ENCODE measurements at places on chromosomes 12 and 14.
A peak's percentile ranks its signal among the peaks of the same experiment; 100 is the strongest.

DNA sequence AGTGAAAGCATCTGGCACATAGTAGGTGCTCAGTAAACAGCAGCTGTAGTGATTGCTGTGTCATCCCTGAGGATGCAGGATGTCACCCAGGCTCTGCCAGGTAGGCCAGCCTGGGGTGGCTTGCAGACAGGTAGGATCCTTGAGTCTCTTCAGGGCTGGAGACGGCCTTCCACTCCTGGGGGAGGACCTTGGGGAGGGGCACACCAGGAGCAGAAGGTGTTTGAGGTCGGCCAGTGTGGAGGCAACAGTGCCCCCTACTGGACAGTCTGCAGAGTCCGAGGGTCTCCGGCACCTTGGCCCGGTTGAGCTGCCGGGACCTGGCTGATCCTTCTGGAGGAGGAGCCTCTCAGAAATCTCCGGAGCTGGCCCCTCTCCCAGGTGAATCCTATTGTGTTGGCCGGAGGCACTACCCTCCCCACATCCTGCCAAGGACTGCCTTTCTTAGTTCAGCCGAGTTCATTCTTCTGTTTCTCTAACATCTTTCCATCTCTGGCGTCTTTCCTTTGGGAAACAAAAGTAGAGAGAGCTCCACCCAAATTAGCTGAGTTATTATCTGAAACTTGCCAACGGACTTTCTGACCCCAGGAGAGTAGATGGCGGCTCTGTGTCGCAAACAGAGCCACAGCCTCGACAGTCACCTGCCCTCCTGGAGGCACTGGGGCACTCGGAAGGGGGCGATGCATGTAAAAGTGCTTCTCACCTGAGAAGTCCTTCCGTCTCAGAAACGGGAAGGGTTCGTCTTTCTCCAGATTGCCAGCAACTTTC, 41.8 kb upstream of the CLMN start:
- DNase-seq, result peak; percentile 32

GRCh38 chr12:46787496-46788055, 38.2 kb downstream of the SLC38A4 start:
- no peak for DNase-seq

GRCh38 chr12:105212438-105212837, 23.5 kb downstream of the APPL2 start:
- no peak for DNase-seq

DNA sequence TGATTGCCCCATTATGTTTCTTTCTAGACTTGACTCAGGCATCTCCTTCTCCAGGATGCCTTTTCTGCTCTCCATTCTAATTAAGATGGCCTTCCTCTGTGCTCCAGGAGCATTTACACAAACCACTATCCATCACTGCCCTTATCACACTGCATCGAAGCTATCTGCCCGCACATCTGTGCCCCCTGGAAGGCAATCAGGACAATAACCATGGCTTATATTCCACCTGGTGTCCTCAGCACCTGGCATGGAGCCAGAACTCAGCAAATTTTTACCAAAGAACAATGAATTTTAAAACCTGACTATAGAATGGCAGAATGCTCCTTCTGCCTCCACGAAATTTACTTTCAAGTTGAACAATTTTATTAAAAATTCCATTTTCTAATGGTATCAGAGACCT, 465.8 kb downstream of the APAF1 start:
- no peak for DNase-seq

- no peak for DNase-seq
Observed at GRCh38 chr12:4934407-4935035, 24.8 kb downstream of the KCNA1 start.
